ENCODE measurements at places on chromosomes 6 and 20.

DNA sequence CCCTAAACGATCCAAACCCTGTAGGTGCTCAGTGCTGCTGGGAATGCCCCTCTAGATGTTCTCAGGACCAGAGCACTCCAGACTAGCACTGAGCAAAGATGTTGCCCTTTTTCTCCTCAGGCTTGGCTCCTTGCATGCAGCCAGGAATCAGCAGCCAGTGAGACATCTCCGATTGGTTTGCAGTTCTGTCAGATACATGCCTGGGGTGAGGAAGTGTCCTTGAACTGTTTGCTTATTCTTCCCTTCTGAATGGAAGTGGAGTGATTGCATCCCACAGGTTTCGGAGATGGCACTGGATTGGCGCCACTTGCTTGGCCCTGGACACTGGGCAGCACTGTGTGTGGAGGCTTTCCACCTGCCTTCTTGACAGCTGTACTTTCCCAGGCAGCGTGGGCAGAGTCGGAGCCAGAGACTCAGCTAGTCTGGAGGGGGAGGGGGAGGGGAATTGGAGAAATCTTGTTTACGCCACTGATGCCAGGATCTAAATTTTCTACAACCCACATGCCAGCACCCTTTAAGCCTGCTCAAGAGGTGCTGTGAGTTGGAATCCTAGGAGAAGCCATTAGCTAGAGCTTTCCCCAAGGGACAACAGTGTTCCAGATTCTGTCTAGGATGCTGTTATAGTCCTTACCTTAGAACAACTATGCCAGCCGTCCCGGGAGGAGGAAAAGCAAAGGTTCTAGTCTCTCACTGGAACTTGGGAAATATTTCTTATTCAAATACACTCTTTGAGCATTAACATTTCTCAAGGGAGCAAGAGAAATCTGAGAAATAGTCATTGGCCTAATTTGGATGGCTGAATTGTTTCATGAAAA, 49.2 kb upstream of the SASH1 start:
- no peak for DNase-seq

- no peak for DNase-seq
Measured at GRCh38 chr6:119526561-119527230, 177.1 kb upstream of the MAN1A1 start.

DNA sequence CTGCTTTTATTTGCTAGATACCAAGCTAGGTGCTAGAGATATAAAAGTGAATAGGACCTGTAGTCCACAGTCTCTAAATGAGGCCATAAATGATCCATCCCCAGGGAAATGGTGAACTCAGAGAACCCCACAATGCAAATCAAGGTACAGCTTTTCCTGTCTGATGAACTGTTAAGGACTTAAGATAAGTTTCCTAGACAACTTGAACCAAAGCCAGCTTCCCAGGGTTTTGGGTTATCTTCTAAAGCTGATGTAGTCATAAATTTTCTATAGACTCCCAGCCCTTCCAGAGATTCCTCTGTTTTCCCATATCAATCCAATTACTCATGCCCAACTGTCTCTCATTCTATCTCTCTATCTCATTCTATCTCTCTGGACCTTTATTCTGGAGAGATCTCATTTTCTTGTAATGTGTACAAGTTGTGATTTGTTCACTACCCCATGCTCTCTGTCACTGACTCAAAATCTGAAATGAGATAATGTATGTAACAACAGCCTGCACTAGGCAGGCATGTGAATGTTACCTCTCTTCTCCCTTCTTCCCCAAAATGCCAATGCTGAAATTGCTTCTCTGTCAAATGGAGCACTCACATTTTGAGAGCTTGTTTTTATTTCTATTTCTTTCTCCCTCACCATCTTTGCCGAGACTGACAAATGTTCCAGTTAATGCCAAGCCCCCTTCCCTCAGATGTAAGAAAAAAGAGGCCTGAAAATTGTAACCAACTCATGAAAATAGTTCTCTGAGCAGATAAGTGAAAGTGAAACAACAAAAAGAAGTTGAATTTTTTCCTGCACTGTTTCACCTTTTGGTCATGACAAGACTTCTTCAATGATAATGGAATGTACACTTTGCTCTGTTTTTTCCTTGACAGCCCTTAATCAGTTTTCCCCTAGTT, 279.9 kb downstream of the SLC35F1 start:
- no peak for DNase-seq

DNA sequence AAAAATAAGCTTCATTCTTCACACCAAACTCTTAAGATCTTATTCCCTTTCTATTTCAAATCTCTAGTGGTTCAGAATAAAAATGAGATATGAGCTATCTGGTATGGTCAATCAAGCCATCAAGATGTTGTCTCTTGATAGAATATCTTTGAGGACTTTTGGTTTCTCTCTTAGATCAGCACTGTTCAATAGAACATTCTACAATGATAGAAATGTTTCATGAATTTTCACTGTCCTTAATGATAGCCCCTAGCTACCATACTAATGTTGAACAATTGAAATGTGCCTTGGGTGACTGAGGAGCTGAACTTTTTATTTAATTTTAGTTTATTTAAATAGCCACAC, 24.1 kb upstream of the HINT3 start:
- DNase-seq, result no peak

DNA sequence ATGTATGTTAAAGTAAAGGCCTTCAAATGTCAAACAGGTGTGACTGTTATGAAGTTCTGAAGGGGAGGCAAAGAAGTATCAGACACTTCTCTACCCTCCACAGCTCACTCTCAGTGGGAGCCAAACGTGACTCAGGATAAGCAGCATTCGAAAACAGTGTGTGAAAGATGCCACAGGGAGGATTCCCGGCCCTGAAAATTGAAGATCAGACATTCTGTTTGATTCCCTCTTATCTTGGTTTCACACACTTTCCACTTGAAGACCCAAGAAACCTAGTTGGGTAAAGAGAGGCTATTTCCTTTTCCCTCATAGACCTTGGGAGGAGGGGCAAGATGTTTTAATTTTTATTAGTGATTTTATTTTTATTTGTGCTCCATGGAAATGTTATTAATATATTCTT, 164.2 kb upstream of the SUPT3H start:
- DNase-seq, result no peak

Data from DND-41 (cell line).